Thyroid gland (tissue), 4 donors: ENCODE measurements at places on chromosomes 12 and 14. TPM values are rescaled to one million over a fixed set of nuclear protein-coding genes. Genes with fewer than 3 reads are reported as not detected.

The NDUFA9 gene
- 73.4 TPM for total RNA-seq

The PAPLN gene
- 41.4 TPM for total RNA-seq

The TAS2R30 gene
- total RNA-seq: 26.2 TPM

The PPP1R1A gene
- 2.8 TPM for total RNA-seq

The CCDC38 gene
- total RNA-seq: not detected

The CCDC177 gene
- not detected for total RNA-seq

The TEAD4 gene
- 39.1 TPM for total RNA-seq

The SLC39A5 gene
- not detected for total RNA-seq

The SPATS2 gene
- 24.7 TPM for total RNA-seq

GRCh38 chr14:104770072-104770579 is 17.2 kb downstream of the SIVA1 start:
- H3K27me3 ChIP-seq: no peaks in the 10 kb centered on the region
- H3K27ac ChIP-seq: no peak overlapping the region
- H3K4me1 ChIP-seq: peaks cover 26% of the 10 kb centered on the region
- H3K36me3 ChIP-seq: peaks cover 22% of the 10 kb centered on the region
- H3K4me3 ChIP-seq: no peak overlapping the region

DNA sequence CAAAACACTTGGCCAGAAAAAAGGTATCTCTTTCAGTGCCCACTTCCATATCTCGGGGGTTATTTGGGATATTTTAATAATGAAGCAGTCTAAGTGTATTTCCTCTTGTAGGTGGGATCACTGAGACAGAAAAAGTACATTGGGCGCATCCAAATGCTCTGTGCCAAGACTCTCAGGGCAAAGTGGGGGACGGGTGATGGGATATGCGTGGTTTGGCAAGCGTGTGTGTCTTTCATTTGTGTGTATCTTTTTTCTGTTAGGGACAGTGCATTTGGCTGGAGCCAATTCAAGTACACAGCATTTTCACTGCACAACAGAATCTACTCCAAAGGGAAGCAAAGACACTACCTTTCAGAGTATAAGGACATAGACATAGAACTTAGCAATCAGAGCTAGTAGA is 29.3 kb downstream of the SSPN start:
- no peaks in the 10 kb centered on the region for H3K27me3 ChIP-seq
- H3K36me3 ChIP-seq: no peaks in the 10 kb centered on the region
- no peak overlapping the region for H3K27ac ChIP-seq

DNA sequence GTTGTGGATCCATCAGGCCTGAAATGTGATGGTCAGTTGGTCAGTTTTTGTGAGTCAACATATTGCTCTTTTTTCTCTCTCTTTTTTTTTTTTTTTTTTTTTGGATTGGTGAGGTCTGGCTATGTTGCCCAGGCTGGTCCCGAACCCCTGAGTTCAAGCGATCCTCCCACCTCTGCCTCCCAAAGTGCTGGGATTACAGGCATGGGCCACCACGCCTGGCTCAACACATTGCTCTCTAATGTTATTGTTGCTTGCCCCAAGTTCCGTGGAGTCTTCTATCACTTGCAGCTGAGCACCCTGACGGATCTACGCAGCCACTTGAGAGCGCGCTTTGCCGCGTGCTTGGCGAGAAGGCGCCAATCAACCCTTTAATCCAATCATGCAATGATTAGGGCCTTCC is 69.5 kb upstream of the DIO3 start:
- H3K27ac ChIP-seq: no peak overlapping the region
- peaks cover 7% of the 10 kb centered on the region for H3K4me1 ChIP-seq
- no peak for DNase-seq
- H3K36me3 ChIP-seq: no peaks in the 10 kb centered on the region
- H3K4me3 ChIP-seq: no peak overlapping the region
- no peaks in the 10 kb centered on the region for H3K27me3 ChIP-seq

DNA sequence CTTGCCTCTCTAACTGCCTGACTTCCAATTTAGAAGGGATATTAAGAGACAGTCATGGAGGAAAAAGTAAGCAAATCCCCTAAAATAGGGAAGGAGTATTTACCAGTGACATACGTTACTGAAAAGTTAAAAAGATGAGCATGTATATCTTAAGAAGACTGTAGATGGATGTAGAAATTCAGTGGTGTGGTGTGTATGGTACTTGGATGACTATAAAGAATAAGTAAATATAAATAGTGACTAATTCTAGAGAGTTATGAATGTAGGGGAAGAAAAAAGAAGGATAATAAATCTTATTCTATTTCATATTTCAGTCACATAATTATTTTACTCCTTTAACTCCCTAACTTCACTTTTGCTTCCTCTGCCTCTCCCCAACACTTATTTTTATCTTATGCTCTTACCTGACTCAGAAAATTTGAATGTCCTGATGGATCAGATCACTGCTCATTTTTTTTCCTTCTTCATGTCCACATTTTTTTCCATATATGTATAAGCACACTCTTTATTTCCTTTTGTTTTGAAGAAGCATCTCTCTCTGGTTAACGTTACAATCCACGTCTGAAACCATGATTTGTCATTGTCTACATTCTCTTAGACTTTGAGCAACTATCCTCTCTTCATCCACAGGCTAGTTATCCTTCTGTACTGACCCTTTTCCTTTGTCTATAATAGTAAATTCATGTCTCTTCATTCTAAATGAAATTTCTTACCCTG is 422.7 kb upstream of the SYT1 start:
- no peaks in the 10 kb centered on the region for H3K36me3 ChIP-seq
- no peak for DNase-seq
- no peaks in the 10 kb centered on the region for H3K4me1 ChIP-seq
- no peaks in the 10 kb centered on the region for H3K27me3 ChIP-seq
- no peak overlapping the region for H3K27ac ChIP-seq

DNA sequence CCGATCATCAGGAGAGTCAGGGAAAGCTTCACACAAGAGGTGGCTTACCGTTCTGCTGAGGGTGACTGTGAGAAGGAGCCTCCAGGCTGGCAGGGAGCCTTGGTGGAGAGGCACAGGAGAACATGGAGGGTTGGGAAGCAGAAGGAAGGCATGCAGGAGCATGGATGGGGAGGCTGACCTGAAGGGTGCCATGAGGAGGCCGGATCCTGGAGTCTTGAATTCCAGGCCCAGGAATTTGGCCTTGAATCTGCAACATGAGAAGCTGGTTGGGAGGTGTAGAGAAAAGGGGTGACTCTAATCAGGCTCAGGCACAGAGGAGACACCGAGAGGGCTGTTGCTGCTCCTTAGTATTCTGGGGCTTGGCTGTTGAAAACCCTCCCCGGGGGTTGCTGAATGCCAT is 130.2 kb downstream of the PELI2 start:
- H3K27ac ChIP-seq: no peak overlapping the region
- H3K36me3 ChIP-seq: no peaks in the 10 kb centered on the region
- peaks cover 11% of the 10 kb centered on the region for H3K4me1 ChIP-seq
- H3K4me3 ChIP-seq: no peak overlapping the region

DNA sequence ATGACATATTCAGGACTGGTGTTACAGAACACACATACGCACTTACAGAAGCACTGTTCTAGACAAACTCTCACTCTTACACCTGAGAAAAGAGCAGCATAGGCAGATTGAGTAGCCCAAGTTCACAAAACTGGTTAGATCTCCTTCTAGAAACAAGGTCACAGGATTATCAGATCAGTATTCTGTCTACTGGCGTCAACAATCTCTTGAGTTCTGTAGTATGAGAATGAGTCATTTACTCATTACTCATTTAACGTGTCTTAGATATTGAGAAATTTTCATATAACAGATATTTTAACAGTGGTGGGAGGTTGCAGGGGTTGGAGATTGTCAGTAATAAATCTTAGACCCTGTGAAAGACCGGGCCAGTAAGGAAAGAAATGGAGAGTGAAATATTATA is 2.8 kb upstream of the TSPAN8 start:
- peaks cover 44% of the 10 kb centered on the region for H3K4me1 ChIP-seq
- no peak overlapping the region for H3K27ac ChIP-seq
- no peaks in the 10 kb centered on the region for H3K27me3 ChIP-seq
- H3K36me3 ChIP-seq: no peaks in the 10 kb centered on the region

DNA sequence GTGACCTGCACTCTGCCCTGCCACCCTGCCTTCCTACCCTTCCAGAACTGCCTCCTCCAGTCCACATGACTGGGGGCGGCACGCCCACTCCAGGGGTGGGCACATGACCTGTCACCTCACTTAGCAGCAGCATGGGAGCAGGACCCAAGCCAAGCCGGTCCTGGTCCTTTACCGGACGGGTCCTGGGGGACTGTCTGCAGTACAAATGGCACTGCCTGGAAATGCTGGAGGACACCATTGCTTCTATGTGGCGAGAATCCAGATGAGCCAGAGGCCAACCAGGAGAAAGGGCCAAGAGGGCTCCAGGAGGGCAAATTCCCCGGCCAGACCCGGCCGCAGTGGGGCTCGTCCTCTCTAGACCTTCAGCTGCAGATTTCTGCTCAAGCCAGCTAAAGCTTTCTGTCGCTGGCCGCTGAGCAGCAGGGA is 33.1 kb downstream of the ITPK1 start:
- DNase-seq: no peak
- peaks cover 73% of the 10 kb centered on the region for H3K4me1 ChIP-seq
- H3K36me3 ChIP-seq: no peaks in the 10 kb centered on the region

GRCh38 chr12:12721814-12722434 is 4.8 kb downstream of the CDKN1B start:
- DNase-seq: no peak
- peaks cover 17% of the 10 kb centered on the region for H3K4me1 ChIP-seq
- peaks cover 10% of the 10 kb centered on the region for H3K36me3 ChIP-seq
- H3K27me3 ChIP-seq: no peaks in the 10 kb centered on the region

- no peak overlapping the region for H3K4me3 ChIP-seq
- no peak overlapping the region for H3K27ac ChIP-seq
- no peak for DNase-seq
Measured at GRCh38 chr12:98274430-98275130, 240.8 kb upstream of the TMPO start.

GRCh38 chr14:45253754-45254310 is 830 bp upstream of the MIS18BP1 start:
- no peaks in the 10 kb centered on the region for H3K4me1 ChIP-seq
- peak overlapping the region; percentile 6 for H3K4me3 ChIP-seq
- H3K27ac ChIP-seq: peak overlapping the region; percentile 97
- H3K36me3 ChIP-seq: no peaks in the 10 kb centered on the region
- peak; percentile 29 for DNase-seq

- peaks cover 7% of the 10 kb centered on the region for H3K36me3 ChIP-seq
- no peaks in the 10 kb centered on the region for H3K27me3 ChIP-seq
- no peak overlapping the region for H3K4me3 ChIP-seq
- no peak overlapping the region for H3K27ac ChIP-seq
- no peaks in the 10 kb centered on the region for H3K4me1 ChIP-seq
Measured at GRCh38 chr14:31357279-31357678, 63.1 kb downstream of the HEATR5A start.

DNA sequence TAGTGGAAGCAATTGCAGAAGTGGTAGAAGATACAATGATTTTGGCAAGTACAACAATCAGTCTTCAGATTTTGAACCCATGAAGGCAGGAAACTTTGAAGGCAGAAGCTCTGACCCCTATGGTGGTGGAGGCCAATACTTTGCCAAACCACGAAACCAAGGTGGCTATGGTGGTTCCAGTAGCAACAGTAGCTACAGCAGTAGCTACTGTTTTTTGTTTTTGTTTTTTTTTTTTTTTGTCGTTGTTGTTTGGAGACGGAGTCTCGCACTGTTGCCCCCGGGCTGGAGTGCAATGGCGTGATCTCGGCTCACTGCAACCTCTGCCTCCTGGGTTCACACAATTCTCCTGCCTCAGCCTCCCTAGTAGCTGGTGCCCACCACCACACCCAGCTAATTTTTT is 47.4 kb downstream of the IFNG-AS1 start:
- no peak overlapping the region for H3K27ac ChIP-seq
- no peak for DNase-seq
- no peak overlapping the region for H3K4me3 ChIP-seq
- no peaks in the 10 kb centered on the region for H3K36me3 ChIP-seq

DNA sequence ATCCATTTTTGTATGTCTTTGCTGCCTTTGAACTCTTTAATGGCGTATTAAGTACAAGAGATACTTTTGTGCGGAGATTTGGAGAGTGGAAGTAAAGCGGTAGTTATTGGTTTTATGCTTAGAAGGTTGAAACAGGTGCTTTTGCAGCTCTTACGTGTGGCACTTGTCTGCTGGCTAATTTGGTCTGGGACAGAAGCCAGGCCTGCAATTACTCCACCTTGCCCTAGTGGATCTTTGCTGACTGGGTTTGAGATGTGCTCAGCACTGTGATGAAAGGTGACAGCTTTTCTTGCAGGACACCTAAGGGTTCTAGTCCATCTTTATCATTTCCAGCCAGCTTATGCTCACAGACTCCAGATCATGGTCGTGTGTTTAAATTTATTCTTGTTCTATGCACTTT is 252.5 kb downstream of the RPL10L start:
- H3K27me3 ChIP-seq: no peaks in the 10 kb centered on the region
- H3K27ac ChIP-seq: no peak overlapping the region
- no peak for DNase-seq
- H3K36me3 ChIP-seq: no peaks in the 10 kb centered on the region
- H3K4me3 ChIP-seq: no peak overlapping the region

DNA sequence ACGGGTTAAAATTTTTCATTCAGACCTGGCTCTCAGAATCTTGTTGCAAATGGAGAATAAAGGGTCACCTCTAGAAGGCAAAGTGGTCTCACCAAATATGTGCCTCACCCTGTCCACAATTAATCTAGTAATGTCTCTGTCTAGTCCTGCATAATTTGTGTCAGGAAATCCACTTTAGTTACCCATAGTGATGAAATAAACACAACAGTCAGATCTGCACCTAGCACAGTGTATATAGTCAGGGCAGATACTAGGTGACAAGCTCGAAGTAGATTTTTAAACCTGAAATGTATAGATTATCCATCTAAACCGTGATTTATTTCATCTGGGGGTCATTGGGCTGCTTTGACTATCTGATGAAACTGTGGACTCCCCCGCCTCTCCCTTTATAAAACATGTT is 15.9 kb upstream of the FLVCR2 start:
- no peak overlapping the region for H3K27ac ChIP-seq
- H3K4me3 ChIP-seq: no peak overlapping the region
- H3K36me3 ChIP-seq: no peaks in the 10 kb centered on the region
- H3K27me3 ChIP-seq: no peaks in the 10 kb centered on the region
- no peak for DNase-seq
- peaks cover 14% of the 10 kb centered on the region for H3K4me1 ChIP-seq

DNA sequence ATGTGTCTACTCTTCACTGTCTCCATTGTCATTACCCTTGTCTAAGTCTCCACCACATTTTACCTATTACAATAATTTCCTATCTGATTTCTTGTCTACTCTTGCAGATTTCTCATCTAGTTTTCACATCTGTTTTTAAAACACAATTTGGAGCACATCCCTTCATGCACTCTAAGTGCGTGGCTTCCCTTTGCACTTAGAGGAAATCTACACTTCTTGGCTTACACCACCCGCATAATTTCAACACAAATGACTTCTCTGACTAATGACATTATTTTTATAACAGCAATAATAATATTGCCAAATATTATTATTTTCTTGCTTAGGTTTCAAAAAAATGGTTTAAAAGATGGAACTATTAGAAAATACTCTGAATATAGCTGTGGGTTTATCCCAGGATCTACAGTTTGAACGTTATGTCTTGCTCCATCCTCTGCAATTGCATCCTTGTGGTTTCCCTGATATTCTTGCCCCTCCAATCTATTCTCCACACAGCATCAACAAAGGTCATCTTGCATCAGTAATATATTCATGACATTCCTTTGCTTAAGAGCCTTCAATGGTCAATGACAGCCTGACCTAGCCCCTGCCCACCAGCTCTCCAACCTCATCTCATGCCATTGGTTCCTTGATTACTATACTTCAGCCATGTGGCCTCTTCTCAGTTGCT is 153.7 kb downstream of the SLC25A21 start:
- no peak for DNase-seq
- H3K27ac ChIP-seq: no peak overlapping the region
- H3K36me3 ChIP-seq: no peaks in the 10 kb centered on the region

- H3K27ac ChIP-seq: no peak overlapping the region
- DNase-seq: no peak
- no peaks in the 10 kb centered on the region for H3K27me3 ChIP-seq
- H3K4me3 ChIP-seq: no peak overlapping the region
- H3K4me1 ChIP-seq: no peaks in the 10 kb centered on the region
Measured at GRCh38 chr14:35234012-35234805, 58.0 kb upstream of the PSMA6 start.
